GM19239 (cell line): ENCODE measurements at places on chromosomes 4 and X.

DNA sequence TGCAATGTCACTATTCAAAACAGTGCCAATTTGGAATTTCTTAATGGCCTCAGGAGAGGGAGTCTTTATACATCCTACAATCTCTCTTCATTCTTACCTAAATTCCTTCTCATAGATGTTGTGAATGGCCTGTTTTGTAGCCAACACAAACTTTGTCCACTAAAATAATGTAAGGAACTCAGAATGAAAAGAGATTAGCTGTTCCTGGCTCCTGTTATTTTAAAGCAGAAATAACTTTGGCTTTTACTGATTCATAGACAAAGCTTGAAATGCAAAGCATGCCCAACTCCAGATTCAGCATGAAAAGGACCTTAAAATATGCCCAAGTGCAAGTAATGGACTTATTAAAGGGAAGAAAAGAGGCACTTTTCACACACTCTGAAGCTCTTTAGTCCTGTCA is 146.0 kb upstream of the GPC4 start:
- DNase-seq = no peak

DNA sequence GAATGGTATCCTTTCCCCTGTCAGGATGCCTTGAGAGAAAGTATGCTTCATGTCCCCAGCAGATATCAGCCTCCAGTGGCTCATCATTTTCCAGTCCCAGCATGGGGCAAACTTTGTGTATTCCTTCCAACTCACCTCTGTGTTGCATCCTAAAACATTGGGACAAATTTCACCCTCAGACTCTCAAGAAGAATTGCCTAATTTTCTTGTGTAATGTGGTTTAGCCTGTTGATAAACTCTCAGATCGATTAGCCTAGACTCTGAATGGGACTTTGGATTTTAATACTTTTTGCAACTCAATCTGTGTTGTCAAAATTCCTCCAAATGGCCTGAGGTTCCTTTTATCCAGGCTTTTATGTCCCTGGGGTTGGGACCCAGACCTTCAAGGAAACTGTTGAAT is 805.3 kb downstream of the C4orf33 start:
- no peak for DNase-seq

DNA sequence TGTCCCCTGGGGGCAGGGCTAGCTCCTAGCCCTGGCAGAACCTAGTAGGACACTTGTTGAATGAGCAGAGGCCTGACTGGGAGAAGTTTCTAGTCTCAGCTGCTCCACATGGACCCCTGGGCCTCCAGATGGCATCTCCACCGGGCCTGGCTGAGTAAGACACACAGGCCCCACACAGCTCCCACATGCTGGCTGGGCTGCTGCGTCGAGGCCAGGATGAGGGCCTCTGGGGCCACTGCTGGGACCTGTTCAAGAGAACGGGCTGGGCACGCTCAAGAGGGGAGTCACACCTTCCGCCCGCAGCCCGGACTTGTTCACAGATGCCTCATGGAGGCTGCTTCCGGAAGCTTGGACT is 4.2 kb upstream of the HGFAC start:
- no peak for DNase-seq

DNA sequence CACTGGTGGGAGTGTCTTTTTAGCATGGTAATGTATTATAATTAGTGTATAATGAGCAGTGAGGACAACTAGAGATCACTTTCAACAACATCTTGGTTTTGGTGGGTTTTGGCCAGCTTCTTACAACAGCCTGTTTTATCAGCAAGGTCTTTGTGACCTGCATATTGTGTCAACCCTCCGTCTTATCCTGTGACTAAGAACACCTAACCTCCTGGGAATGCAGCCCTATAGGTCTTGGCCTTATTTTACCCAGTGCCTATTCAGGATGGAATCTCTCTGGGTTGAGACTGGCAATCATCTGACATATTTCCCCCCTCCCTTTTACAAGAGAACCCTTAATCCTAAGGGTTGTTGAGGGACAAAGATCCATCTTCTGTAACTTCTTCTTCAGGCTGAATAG is 21.9 kb upstream of the ADH4 start:
- DNase-seq = no peak

DNA sequence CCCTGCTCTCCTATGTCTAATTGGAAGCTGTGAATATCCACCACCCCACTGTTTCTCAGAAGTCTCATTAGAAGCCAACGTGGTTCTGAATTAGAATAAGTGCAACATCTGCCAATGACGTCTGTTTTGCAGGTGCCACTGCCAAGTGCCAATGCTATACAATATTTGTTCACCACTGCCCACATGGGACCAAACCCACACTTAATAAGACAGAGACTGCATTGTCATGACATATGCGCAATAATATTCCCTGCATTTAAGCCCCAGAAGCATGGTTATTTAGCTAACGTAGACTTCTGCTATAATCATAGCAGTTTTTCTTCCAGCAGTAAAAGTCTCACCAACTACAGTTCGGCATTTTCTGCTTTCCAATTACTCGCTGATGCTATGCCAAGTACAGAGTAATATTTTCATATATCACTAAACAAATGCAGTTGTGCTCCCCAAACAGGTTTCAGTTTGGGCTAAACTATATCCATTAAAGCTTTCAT is 262.5 kb upstream of the PCDH18 start:
- no peak for DNase-seq

DNA sequence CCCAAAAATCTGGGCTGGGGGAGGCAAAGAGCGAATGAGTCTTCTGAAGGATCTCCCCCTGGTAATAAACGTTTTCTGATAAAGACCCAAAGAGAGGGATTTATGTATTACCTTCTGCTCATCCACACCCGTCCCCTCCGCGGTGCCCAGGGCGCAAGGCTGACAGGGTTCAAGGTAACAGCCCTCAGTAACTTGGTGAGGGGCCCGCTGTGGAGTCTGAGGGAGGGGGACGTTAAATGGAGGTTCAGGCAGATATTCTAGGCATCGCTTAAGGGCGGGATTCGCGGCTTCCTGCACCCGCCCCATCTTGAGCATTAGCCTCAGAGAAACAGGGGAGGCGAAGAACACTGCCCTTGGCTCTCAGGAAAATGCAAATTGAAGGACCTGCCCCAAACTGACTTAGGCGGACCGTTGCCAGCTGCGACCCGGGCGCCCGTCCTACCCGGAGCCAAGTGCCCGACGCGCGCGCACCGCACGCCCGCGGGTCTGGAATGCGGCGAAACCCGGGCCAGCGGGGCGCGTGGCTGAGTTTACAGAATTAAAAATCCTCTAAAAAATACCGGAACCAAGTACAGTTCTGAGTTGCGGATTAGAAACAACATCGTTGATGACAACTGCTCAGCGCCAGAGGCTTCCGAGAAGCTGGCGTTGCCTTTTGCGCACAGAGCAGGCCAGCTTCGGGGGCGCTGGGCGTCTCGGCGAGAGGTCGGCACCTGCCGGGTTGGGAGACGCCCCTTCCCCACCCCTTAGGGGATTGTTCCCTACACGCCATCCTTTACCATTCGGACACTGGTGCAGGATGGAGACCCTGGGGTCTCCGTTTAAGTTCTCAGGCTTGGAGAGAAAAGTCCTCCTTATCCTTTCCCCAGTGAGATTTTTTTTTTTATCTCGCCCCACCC is 2.8 kb downstream of the HELT start:
- no peak for DNase-seq

DNA sequence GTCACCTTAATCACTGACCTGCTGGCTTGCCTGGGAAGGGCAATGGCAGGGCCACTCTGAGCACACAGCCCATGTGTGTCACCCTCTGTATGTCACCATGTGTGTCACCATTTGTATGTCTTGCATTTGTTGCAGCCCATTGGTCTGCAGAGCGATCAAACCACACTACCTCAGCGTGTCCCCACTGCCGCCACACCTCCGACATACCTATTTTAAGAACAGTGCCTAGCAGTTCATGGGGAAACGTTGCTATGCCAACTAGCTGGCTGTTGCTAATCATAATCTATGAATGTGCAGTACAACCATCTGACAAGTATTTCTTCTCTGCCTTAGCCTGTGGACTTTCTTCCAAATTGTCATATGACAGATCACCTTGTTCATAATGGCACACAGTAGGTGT is 8.0 kb upstream of the CRMP1 start:
- DNase-seq = no peak

GRCh38 chr4:99205153-99205979 is 13.7 kb downstream of the ADH6 start:
- no peak for DNase-seq

- no peak for DNase-seq
Measured at GRCh38 chrX:48458711-48459110, 11.3 kb downstream of the SLC38A5 start.

DNA sequence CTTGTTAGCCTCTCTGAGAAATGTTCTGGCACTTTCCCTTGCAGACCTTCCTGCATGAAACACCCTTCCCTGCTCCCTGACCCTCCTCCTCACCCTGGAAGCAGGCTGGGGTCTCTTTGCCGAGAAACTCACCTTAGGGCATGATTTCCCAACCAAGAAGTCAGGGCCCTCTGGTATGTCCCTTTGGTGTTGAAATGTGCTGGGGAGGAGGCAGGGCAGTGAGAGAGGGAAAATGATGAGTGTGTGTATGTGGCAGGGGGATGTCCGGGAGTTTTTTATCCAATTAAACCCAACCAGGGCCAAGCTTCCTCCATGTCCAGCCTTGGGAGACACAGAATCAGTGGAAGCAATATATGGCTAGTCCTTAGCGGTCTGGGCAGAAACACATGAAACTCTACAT is 5.1 kb downstream of the ELF4 start:
- no peak for DNase-seq

DNA sequence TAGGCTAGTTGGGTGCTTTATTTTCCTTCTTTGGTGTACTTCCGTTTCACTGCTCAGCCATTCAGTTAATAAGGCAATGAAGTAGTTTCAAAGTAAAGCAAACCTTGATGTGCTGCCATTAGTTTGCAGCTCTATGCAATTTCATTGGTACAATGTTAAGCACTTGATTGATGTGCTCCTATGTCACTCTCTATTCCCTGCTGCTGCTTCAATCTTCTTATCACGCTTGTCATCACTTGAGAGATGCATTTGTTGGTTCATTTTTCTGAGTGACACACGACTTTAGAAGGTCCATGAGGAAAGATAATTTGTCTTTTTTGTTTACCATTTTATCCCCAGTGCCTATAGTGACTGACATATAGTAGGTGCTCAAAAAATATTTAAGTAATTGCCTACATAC is 871.0 kb upstream of the PABPC4L start:
- no peak for DNase-seq

DNA sequence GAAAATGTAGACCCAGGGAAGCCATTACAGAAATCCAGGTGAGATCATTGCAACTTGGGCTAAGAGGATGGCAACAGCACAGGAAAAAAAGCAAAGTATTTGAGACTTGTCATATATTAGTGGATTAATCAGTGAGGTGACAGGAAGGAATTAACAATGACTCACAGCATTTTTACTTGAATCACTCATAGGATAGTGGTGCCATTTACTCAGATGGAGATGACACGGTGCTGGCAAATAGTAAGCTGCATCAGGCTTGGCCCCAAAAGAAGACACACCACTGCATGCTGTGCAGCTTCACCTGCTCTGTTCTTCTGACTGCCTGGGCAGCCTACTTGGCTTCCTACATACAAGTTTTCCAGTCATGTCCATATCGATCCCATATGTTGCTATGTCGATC is 144.8 kb downstream of the FRYL start:
- no peak for DNase-seq

GRCh38 chr4:33296876-33297455 is 2576.8 kb downstream of the PCDH7 start:
- DNase-seq = no peak

DNA sequence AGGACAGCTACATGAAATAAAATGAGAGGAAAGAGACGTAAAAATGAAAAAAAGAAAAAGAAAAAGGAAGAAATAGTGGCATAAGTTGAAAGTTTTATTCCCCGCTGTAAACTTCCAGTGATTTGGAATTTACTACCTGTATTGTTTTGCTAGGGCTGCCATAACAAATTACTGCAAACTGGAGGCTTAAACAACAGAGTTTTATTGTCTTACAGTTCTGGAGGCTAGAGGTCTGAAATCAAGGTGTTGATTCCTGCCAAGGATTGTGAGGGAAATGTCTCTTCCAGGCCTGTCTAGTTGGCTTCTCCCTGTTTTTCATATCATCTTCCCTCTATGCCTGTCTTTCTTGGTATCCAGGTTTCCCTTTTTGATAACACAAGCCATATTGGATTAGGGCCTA is 119.4 kb upstream of the PACRGL start:
- DNase-seq = no peak

DNA sequence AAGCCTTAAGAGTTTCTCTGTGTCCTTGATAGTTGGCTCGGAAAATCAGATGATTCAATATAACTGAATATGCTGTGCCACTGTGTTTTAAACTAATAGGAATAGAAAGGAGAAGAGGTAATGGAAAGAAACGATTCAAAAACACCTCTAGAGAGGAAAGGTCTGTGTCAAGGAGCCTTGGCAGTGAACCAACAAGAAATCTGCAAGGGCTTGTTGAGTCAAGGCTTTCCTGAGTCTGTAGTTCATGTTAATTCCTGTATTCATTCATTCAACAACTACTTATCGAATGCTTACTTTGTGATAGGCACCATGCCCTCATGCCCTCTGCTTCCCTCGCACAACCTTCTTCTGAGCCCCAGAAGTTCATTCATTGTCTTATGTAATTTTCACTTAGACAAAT is 336.0 kb downstream of the PDHA2 start:
- no peak for DNase-seq

- DNase-seq = no peak
Measured at GRCh38 chr4:21211846-21212245, 511.6 kb downstream of the PACRGL start.

- DNase-seq = no peak
Measured at GRCh38 chr4:157803845-157804521, 368.8 kb downstream of the GASK1B start.

DNA sequence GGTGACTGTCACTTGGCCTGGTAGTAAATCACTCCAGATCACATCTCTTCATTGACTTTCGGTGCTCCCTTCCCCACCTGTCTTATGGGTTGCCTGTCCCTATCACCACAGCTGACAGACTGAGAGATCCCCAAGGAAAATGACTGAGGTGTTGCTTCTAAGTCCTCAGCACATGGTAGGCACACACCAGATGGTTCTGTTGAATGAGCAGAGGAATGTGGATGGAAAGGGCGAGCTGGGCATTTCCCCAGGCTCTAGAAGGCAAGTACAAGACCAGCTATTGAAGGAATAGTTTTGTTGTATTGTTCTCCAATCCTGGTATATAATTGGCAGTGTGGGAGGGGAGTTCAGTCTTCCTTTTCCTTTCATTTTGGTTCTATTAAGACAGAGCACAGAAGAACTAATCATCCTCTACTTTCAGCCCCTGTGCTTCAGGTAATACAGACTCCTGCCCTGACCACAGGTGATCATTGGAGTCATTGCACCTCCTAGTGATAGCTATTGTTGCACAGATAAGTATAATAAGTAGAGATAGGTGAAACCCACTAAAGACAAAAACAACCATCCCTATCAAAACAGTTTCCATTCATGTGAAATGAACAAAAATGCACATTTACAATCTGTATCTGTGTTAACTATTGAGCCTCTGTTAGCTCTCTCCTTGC is 158.6 kb downstream of the TRAM1L1 start:
- no peak for DNase-seq

DNA sequence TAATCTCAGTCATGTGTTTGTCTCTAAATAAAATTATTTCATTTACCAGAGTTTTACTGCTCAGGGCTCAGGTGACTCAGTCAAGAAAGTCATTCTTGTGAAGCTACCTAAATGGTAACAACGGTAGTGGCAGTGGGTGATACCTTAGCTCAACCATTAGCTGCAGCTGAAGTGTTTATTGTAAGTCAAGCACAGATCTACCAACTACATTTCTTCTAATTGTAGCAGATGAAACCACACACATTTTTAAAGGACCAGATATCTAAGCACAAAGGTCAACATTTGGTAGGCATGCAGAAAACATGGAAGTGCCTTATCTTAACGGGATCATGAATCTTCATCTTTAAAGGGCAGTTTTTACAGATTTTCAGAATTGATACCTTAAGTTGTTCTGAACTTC is 79.1 kb downstream of the FAT4 start:
- DNase-seq = no peak

- DNase-seq = no peak
Measured at GRCh38 chr4:185879666-185880312, 67.8 kb upstream of the SORBS2 start.
